ENCODE measurements at places on chromosomes 16 and 17. TPM values are rescaled to one million over a fixed set of nuclear protein-coding genes. Genes with fewer than 3 reads are reported as not detected.

The CPNE2 gene
- 33.1 TPM for polyA plus RNA-seq

The TBX6 gene
- 0.62 TPM for polyA plus RNA-seq

The CIBAR2 gene
- not detected for polyA plus RNA-seq

The PRKCB gene
- 0.62 TPM for polyA plus RNA-seq

The DCXR gene
- polyA plus RNA-seq = 551 TPM

- no peak for DNase-seq
Measured at GRCh38 chr17:2051061-2051932, 3.6 kb upstream of the HIC1 start.

DNA sequence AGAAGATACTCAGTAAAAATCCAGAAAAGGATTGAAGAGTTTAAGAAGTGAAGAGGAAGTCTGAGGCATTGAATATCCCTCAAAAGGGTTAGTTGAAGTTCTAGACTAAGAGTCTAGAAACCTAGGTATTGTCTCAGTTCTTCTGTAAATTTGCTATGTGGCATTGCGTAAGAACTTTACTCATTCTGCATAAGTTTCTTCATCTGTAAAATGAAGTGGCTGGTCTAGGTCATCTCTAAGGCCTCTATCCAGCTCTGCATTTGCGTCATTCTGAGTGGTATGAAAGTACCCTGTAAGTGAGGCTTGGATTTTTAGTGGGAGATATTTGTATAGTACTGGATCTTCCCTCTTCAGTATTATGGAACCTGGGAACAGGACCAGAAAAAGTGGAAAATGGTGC is 130.2 kb downstream of the MYO1D start:
- no peak for DNase-seq

- no peak for DNase-seq
Measured at GRCh38 chr16:80914379-80915078, 92.2 kb downstream of the CMC2 start.

DNA sequence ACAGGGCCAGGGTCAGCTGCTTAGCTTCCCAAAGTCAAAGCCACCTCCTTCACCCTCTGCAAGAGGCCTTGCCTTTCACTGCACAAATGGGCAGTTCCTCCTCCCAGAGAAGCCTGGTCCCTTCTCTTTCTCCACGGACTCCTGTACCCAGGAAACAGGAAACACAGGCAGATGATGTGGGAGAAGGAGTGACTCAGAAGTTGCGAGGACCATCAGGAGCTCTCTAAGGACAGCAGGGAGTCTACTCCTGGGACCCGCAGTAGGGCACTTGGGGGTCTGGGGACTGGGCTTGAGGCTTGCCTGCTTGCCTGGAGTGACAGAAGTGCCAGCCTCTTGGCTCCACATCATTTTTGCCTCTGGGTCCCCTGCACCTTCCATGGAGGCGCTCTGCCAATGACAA is 47.4 kb upstream of the KSR1 start:
- DNase-seq = no peak

GRCh38 chr17:60535382-60536279 is 9.6 kb upstream of the APPBP2 start:
- DNase-seq = no peak

DNA sequence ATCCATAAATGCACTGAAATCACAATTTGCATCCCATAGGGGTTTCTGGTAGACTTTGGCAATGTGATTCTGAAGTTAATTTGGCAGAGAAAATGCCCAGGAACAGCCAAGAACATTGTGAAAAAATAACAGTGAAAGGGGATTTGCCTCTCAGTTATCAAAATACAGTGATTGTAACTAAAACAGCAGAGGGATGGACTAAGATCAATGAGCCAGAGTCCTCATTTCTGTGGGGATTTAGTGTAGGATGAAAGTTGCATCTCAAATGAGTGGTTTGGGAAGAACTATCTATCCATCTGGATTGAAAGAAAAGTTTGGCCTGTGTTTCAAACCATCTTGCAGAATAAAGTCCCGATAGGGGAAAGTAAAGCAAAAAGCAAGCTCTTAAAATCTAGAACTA is 28.1 kb downstream of the MYBBP1A start:
- DNase-seq = no peak

DNA sequence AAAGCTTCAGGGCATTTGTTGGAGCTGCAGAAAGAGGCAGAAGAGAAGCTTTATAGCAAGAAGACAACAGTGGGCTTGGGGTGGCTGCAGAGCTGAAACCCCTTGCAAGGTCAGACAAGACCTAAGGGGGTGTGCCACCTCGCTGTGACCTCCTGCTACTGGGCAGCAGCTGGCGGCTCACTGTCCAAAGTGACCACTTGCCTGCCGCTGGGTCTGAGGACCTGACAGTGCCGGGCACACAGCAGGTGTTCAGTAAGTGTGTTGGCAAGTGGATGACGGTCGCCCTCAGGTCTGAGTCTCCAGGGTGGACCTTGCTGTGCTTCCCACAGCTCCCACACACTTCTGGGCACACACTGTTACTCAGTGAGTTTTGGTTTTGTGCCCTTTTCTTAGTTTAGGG is 336.5 kb downstream of the C16orf95 start:
- DNase-seq = peak; percentile 64

DNA sequence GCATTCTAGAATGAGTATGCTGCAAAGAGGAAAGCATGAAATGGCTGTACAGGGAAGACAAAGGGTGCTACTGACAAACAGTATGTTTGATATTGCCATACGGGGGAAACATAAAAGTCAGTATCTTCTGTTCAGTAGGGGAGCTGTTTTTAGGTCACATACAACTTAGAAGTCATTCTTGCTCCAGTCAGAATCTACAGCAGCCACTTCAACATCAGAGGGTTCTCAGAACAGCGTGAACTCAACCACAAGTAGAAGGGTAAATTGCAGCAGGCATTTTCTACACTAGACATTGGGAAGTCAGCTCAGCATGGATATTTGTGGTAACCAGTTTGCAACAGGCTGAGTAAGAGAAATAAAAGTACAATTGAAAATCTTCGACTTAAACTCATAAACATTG is 1241.8 kb upstream of the GOT2 start:
- no peak for DNase-seq

GRCh38 chr16:72105978-72106377 is 12.3 kb downstream of the DHX38 start:
- DNase-seq = no peak

- DNase-seq = no peak
Measured at GRCh38 chr17:31051506-31051905, 43.3 kb upstream of the NF1 start.

Data from kidney (tissue), 22 donors.